ENCODE measurements at places on chromosomes 2 and 18.

- no peak for DNase-seq
Observed at GRCh38 chr2:223467196-223467595, 135.0 kb downstream of the SCG2 start.

GRCh38 chr2:58895857-58896256 is 654.7 kb upstream of the FANCL start:
- DNase-seq: no peak

- no peak for DNase-seq
Observed at GRCh38 chr2:240989451-240990265, 8.8 kb upstream of the SNED1 start.

GRCh38 chr2:25825238-25825637 is 53.0 kb downstream of the ASXL2 start:
- no peak for DNase-seq

GRCh38 chr2:112165296-112165695 is 27.1 kb downstream of the FBLN7 start:
- no peak for DNase-seq

Measured in kidney (tissue), 22 donors.